ENCODE measurements at places on chromosomes 3 and 15. TPM values are rescaled to one million over a fixed set of nuclear protein-coding genes. Genes with fewer than 3 reads are reported as not detected.

DNA sequence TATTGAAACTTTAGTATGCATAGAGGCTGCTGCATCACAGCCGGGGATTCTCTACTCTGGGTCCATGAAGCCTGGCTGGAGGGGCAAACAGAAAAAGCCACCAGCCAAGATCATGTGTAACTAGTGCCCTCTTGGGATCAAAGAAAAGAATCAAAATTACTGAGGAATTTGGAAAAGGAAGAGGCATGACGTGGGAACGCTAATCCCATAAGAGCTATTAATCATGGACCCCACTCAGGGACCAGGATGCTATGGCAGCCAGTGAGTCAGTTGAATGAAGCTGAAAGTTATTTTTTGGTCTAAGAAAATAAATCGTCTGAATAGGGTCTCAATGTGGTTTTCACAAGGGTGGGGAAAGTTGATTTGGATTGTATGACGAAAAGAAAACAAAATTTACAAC is 1165.1 kb downstream of the ROBO2 start:
- no peak overlapping the region for H3K4me3 ChIP-seq
- no peaks in the 10 kb centered on the region for H3K4me1 ChIP-seq

GRCh38 chr3:168065569-168065968 is 30.2 kb downstream of the GOLIM4 start:
- peaks cover 9% of the 10 kb centered on the region for H3K4me1 ChIP-seq
- H3K27ac ChIP-seq = no peak overlapping the region
- DNase-seq = no peak
- no peak overlapping the region for H3K4me3 ChIP-seq
- peaks cover 6% of the 10 kb centered on the region for H3K27me3 ChIP-seq

- DNase-seq = no peak
- no peak overlapping the region for H3K4me3 ChIP-seq
- peaks cover 28% of the 10 kb centered on the region for H3K4me1 ChIP-seq
- H3K27ac ChIP-seq = no peak overlapping the region
- H3K36me3 ChIP-seq = no peaks in the 10 kb centered on the region
Measured at GRCh38 chr3:160804762-160805161, 48.7 kb downstream of the PPM1L start.

TGM5 gene
- total RNA-seq = not detected

All from activated T-helper 1 cell treated with anti-CD3 and anti-CD28 coated beads, Interleukin-12 subunit alpha, Interleukin-12 subunit beta, Interleukin-2, Interleukin-4 antibody, amounts not matched to agents 30 ng/mL and 10 ng/mL and 1 ng/mL, durations not matched to agents 14 hours and 24 hours and 36 hours (primary cell).